ENCODE measurements at places on chromosomes 12 and 14.
A peak's percentile ranks its signal among the peaks of the same experiment; 100 is the strongest.

GRCh38 chr12:14948672-14949071 is 10.3 kb upstream of the ERP27 start:
- peak; percentile 82 for DNase-seq

GRCh38 chr14:54453252-54453651 is 12.1 kb upstream of the CNIH1 start:
- no peak for DNase-seq

DNA sequence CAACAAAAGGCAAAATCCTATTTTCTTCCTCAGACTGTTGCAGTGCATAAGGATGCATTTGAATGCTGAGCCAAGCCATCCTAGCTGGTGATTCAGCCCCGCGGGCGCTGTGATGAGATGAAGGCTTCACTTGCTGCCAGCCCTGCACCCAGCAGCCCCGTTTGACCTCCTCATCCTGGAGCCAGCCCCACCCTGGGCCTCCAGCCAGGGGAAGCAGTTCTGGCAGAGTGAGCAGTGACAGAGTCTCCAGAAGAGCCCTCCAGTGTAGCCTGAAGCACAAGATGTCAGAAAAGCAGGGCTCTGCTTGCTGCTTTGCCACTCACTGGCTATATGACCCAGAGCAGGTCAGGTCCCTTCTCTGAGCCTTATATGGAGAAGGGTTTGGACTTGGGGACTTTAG is 96.2 kb upstream of the HSPB8 start:
- no peak for DNase-seq

DNA sequence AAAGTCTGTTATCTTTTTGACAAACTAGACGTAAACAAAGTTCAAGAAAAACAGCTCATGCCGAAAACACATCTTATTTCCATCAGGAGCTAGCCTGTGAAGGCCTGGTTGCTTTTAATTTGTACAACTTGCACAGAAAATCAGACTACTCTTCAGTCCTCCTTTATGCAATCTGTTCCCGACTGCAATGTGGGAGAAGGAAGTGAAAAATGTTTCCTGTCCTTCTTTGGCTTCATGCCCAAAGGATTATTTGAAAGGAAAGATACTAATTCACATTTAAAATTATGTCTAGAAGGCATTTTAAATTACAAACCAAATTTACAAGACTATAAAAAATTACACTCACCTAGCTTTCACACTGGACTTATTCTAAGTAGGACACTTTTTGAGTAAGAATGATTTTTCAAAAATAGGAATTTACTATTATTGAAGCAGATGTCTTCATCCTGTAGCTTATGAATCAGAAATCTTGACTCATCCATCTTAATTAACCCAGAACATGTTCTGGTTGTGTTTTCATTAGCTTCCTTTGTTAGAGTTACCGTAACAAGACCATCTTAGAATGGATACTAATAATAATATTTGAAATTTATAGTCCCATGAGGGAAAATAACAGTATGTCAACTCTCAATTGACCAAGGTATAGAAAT is 272.6 kb downstream of the PRKD1 start:
- peak; percentile 40 for DNase-seq

- DNase-seq = no peak
Observed at GRCh38 chr12:132235116-132235820, 91.0 kb downstream of the NOC4L start.

DNA sequence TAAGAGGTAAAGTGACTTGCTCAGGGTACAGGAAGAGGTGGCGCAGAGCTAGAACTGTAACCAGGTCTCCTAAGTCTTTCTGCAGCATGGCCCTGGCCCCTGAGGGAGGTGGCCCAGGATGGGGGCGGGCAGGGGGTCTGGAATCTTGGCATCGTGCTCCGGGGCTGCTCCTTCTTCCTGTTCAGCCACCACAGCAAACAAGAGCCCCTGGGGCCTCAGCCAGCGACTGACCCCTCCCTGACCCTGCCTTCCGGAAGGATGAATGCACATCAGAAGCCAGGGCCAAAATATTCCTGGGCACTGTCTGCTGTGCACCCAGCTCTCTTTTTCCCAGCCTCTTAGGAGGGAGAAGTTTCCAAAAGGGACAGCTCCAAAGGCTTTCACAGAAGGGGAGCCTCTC is 242.8 kb downstream of the DPF3 start:
- DNase-seq = peak; percentile 36

GRCh38 chr12:79162147-79162772 is 297.7 kb downstream of the SYT1 start:
- DNase-seq = no peak

All from AG10803 (cell line).